Eye (tissue), 1 donor: ENCODE measurements at places on chromosomes 5 and 9.

- no peak for DNase-seq
Measured at GRCh38 chr9:74304598-74304997, 192.5 kb upstream of the RORB start.

DNA sequence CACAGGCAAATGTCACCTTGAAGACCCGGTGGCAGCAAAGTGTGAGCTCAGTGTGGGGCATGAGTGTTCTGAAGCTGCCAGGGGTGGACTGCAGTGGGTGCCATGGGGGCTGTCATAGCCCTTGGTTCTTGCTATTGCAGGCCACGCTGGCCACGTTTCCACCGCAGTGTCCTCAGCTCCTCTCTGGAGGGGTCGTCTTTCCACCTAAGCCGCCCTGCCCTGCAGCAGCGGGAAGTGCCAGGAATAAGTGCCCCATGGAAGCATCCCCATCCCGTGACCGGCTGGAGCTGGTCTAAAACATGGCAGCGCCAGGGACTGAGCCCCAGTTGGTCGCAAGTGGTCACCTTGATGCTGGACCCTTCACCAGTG, 6.9 kb downstream of the OBP2B start:
- DNase-seq, result no peak

DNA sequence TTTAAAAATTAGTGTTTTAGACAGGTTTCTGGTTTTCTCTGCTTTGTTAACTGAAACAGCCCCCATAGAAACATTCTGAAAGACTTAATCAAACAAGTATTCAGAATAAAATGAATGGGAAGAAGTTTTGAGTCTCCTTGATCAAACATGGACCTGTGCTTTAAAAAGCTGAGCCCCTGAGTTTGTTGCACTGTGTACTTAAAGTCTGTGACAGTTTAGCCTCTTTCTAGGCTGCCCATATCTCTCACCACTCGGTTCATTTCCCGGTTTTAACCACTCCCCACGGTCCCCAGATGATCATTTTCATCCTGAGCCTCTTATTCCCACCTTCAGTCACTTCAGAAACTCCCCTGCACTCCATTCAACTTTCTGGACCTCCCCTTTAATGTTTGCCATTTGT, 215.9 kb upstream of the DMRT1 start:
- DNase-seq, result no peak

GRCh38 chr5:168002116-168002515, 289.3 kb upstream of the WWC1 start:
- DNase-seq, result peak; percentile 40

DNA sequence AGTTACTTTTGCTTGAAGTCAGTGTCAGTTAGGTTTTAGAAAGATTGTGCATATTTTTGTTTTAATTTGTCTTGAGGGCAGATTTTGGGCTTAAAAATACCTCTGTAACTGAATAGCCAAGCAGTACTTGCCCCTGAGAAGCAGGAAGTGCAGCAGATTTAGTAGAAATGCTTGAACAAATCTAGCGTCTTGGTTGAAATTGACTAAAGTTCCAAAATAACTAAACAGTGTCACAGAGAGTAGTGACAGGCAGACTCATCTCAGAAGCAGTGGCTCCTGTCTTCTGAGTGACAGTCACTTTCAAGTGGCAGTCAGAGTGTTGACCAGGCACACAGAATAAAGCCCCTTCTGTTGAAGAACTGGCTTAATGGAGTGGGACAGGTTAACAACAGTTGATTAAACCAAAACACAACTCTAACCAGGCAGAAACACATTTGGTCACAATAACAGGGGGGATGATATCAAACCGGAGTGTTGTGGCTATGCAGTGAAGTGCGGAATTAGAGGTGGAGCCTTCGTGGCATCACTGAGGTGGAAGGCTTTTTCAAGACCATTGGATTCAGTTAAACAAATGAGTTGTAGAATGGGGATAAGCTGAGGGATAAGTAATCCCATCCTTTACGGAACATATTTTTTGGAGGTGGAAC, 29.1 kb downstream of the TRIO start:
- DNase-seq, result peak; percentile 81

DNA sequence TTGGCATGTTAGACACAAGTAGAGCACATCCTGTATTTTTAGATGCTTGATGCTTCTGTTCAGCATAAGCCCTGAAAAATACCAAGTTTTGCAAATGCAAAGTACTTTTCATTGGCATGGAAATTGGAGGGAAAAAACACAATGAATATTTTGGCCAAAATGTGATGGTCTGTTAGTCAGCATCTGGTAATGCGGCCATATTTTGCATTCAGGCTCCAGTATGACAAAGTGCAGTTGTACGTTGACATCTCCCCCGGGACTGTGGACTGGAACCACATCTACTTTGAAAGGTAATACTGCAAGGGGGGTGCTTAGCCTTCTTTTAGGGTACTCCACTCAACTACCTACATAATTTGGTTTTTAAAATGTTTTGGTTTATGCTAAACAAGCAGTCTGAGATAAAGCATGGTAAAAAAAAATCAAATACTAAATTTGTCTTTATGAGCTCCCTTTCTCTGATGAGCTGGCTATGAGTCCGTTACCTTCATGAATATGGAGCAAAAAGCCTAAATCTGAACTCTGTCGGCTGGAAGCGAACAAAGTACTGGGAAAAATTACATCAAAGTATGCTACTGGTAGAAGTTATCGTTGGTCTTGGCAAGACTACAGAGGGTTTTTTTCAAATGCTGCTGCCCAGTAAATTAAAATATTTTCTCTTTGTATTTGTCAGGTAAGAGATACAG, 297.0 kb downstream of the ARHGEF28 start:
- DNase-seq, result no peak

GRCh38 chr9:18829873-18830272, 203.1 kb downstream of the SAXO1 start:
- no peak for DNase-seq

GRCh38 chr5:144189800-144190429, 19.2 kb downstream of the KCTD16 start:
- DNase-seq, result no peak

- DNase-seq, result no peak
Measured at GRCh38 chr5:53426878-53427277, 53.6 kb upstream of the FST start.

DNA sequence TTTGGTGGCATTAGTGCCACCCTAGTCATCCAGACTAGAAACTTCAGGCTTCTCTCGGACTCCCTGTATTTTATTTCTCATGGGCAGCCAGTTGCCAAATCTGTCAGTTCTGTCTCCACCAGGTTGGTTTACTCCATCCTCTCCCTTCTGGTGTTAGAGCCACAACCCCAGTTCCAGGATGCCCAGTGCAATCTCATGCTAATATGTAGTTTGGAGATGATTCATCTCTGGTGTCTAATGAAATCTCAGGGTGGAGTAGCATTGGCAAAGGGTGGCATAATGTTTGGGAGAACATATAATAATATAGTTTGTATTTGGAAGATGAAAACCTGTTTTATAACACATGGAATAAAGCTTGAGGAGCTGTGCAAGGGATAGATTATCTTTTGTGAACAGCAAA, 30.2 kb downstream of the SLC46A2 start:
- no peak for DNase-seq

GRCh38 chr5:171850324-171850947, 64.8 kb downstream of the SMIM23 start:
- peak; percentile 35 for DNase-seq

- DNase-seq, result peak; percentile 25
Measured at GRCh38 chr5:119022017-119022745, 33.8 kb upstream of the DTWD2 start.

DNA sequence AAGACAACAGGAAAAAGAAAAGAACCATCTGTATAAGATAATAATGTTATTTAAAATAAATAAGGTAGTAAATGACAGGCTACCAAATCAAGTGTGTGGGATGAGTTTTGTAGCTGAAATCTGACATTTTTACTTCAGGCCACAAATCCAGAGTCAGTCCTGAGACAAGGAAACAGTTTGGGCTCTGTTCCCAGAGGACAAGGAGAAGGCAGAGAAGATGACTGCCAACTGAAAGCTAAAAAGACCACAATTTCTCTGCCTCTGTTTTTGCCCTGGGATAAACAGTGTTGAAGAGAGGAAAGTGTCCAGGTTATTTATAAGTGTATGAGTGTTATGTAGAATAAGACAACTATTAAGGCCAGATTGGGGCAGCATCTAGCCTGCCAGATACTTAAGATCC, 180.5 kb downstream of the NFIB start:
- DNase-seq, result no peak

DNA sequence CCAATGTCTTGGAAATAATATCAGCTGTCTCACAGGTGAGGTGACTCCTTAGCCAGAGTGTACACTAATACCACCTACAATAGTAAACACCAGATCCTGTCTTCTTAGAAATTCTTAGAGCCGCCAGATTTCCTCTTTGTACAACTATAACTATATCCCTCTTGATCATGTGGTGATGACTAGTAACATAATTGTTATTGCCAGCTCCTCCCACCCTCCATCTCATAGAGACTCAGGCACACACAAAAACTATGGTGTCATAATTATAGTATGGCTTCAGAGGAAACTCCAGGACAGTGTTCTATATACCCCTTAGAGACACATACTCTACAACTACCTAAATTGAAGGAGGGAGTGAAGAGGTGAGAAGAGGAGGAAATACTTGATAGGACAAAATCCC, 33.1 kb downstream of the PGGT1B start:
- DNase-seq, result no peak

DNA sequence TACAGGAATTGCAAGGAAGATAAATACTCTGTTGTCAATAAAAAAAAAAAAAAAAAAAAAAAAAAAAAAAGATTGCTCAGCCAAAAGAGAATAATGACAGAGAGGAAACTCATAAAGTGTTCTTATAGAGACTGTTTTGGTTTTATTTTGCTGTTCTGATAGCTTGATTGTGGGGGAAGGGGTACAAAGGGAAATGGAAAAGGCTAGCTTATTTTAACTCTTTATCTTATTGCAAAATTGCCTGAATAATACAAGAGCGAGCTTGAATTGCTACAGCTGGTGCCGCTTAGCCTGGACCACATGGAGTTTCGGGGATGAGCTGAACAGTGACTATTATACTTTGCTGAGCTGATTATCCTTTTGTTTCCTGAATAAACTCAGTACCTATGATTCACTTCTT, 31.0 kb upstream of the SHISAL2B start:
- peak; percentile 40 for DNase-seq

DNA sequence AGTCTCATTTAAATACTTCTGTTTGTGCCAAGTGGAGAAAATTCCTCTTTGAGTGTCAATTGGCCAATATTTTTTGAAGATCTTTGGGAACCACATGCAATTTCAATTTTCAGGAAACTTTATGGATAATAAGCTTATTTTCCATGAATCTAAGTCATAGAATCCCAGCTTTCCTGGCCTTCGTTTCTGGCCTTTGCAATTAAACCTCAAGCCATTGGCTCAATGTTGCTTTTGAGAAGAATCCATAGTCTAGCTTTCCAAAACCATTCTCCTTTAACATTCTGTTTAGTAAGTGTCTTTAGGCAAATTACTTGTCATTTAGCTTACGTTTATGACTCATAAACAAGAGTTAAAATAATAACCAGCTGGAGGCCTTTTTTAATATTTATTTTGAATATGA, 145.0 kb upstream of the FTMT start:
- no peak for DNase-seq
